ENCODE measurements at places on chromosomes 12 and 14.

DNA sequence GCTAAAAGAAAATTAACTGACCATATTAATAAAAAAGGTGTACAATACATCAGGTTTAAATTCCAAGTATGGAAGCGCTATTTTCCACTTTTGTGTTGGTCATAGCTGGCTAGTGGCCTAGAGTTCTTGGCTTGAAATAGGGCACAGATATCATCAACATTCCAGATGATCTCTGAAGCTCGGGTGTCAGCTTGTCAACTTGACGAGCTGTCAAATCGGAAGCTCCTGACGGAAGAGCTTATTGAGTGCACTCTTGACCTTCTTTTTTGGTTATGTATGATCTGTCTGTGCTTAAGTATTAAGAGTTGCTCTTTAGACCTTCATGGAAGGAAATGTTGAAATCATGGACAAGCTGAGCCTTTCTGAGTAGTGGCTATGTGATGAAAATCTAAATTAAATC, 177.9 kb downstream of the APAF1 start:
- DNase-seq: no peak

GRCh38 chr12:85697003-85697402, 139.2 kb downstream of the RASSF9 start:
- DNase-seq: no peak

DNA sequence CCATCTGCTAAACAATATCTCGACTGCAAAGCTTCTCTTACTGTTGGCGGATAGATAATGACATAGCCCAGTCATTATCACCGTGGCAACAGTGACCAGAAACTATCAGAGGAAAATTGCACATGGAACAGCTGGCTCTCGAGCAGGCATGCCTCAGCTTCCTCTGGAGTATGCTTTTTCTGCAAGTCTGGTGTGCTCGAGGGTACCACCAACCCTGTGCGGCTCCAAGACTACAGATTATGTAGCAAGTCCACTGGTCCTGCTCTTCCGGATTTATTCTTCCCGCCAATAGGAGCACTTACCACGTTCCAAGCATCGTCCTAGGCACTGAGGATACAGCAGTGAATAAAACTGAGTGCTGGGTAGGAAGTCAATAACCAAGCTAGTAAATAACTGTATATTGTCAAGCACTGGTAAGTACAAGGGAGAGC, 1.4 kb upstream of the GLRX5 start:
- DNase-seq: no peak

DNA sequence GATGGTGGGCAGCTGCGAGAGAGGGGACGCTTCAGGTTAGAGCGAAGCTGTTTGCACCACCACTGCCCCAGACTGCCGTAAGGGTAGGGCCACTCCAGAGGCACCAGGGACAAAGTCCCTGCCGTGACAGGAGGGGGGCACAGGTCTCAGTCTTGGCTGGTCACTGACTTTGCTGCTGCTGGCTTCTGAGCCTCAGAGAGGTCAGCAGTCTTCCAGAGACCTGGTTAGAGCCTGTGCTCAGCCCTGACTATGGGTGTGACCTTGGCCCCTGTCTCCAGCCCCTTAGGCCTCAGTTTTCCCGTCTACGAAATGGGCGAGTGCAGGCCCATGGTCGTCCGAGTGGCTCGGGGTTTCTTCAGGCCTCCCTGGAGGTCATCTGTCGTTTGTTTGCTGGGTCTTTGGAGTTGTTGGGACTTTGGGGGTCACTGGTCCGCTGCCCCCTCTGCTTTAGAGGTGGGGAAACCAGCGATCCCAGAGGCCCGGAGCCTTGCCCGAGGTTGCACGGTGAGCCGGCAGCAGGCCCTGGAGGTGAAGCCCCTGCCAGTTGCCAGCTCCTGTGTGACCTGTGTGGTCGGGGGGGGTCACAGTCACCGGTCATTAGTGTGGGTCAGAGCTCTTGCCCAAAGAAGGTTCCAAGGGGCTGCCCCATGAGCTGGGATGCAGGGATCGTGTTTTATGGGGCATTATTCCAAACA, 15.3 kb downstream of the MEG3 start:
- DNase-seq: no peak

DNA sequence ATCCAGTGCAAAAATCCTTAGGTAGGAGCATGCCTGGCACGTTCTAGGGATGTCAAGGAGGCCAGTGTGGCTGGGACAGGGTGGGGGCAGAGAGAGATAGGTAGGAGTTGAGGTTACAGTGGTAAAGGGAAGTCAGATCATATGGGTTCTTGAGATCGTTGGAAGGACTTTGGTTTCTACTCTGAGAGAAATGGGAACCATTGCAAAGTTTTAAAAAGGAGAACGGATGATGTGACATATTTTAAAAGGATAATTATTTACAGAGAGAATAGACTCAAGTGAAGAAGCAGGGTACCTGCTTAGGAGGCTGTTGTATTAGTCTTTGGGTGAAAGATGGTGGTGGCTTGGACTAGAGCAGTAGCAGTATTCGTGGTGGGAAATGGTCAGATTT, 47.6 kb upstream of the ATP2B1 start:
- no peak for DNase-seq

GRCh38 chr12:108622421-108622820, 11.3 kb downstream of the SELPLG start:
- DNase-seq: peak; percentile 61

DNA sequence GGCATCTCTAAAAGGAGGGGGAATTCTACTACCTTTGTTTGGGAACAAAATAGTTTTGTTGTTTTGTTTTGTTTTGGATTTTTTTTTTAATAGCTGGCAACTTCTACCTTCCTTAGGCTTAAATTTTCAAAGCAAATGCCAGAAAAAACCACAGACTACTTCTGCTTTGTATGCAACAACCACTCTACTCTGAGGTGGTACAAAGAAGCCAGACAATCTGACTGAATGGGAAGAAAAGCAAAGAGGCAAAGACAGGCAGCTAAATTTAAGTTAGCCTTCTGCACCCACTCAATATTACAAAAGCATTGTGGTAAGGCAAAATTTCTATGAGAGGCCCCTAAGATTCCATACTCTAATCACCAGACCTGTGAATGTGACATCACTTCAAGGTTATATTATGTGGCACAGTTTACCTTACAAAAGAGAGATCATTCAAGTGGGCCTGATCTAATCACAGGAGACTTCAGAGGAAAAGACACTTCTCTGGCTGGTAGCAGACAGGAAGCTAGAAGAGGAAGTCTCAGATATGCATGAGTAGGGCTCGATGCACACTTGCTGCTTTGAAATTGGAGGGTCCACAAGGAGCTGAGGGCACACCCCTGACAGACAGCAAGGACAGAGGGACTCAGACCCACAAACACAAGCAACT, 566.6 kb downstream of the RPS29 start:
- no peak for DNase-seq
